ENCODE measurements at places on chromosomes 7 and 10. TPM values are rescaled to one million over a fixed set of nuclear protein-coding genes. Genes with fewer than 3 reads are reported as not detected.

Gene MKI67
- total RNA-seq, result 0.70 TPM

Gene DENND2A
- not detected for total RNA-seq

Gene HOXA1
- 0.35 TPM for total RNA-seq

Gene COL28A1
- 0.23 TPM for total RNA-seq

DNA sequence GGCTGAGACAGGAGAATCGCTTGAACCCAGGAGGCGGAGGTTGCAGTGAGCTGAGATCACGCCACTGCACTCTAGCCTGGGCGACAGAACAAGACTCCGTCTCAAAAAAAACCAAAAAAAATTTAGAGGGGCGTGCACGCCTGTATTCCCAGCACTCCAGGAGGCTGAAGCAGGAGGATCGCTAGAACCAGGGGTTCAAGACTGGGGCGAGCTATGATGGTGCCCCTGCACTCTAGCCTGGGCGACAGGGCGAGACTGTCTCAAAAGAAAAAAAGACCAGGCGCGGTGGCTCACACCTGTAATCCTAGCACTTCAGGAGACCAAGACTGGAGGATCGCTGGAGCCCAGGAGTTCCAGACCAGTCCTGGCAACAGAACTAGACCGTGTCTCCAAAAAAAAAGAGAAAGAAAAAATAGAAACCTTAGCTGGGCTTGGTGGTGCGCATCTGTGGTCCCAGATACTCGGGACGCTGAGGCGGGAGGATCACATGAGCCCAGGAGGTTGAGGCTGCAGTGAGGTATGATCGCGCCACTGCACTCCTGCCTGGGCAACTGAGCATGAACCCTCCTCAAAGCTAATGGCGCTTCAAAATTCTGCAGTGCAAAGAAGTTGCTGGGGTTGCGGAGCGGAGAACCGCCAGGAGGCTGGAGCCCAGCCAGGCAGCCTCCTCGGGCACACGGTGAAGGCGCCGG, 382 bp upstream of the MBLAC1 start:
- DNase-seq, result no peak

- no peak for DNase-seq
Observed at GRCh38 chr10:49615213-49615612, 1.4 kb downstream of the CHAT start.

- DNase-seq, result no peak
Observed at GRCh38 chr10:43203448-43204041, 63.3 kb downstream of the RASGEF1A start.

- no peak for DNase-seq
Observed at GRCh38 chr10:114623661-114624294, 34.3 kb downstream of the ABLIM1 start.

DNA sequence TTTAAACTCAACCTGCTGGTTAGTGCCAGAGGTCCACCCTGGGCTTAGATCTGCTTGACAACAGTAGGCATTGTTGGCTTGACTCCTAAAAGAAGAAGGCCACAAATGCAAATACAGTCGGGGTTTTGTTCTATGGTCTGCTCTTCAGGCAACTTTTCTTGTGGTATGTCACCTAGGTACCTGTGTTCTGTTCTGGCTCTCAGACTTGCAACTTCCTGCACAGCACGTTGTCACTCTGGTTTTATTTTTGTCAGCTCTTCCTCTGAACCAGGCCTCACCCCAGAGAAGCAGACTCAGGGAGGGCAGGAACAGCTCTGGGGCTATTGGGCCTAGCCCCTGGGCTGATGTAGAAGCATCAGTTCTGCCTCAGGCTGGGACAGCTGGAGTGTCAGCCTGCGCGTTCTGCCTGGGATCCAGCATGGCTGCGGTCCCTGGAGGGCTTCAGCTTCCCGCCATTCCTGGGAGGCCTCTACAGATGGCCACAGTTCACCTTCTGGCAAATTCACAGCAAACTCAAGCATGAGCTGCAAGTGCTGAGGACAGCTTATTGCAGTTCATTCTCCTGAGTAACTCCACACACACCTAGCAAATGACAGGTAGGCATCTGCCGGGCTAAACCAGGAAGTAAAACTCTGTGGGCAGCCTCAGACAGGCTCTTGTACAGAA, 11.0 kb upstream of the PDCD4 start:
- peak; percentile 69 for DNase-seq

DNA sequence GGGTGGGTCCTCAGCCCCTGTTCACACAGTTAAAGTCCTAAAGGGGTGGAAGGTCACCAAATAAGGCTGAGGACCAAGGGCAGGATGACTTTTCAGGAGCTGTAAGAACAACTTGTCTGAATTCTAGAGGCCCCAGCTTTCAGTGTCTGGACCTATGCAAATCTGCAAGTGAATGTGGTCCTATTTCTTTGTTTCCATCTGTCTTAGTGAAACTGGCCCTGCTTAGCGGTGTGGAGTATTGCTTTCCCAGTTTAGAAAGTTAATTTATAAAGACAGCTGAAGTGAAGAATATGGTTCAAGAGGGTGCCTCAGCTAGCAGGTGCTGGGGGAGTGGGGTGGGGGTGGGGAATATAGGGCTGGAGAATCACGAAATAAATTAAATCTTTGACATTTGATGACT, 40.1 kb downstream of the HHEX start:
- DNase-seq, result no peak

DNA sequence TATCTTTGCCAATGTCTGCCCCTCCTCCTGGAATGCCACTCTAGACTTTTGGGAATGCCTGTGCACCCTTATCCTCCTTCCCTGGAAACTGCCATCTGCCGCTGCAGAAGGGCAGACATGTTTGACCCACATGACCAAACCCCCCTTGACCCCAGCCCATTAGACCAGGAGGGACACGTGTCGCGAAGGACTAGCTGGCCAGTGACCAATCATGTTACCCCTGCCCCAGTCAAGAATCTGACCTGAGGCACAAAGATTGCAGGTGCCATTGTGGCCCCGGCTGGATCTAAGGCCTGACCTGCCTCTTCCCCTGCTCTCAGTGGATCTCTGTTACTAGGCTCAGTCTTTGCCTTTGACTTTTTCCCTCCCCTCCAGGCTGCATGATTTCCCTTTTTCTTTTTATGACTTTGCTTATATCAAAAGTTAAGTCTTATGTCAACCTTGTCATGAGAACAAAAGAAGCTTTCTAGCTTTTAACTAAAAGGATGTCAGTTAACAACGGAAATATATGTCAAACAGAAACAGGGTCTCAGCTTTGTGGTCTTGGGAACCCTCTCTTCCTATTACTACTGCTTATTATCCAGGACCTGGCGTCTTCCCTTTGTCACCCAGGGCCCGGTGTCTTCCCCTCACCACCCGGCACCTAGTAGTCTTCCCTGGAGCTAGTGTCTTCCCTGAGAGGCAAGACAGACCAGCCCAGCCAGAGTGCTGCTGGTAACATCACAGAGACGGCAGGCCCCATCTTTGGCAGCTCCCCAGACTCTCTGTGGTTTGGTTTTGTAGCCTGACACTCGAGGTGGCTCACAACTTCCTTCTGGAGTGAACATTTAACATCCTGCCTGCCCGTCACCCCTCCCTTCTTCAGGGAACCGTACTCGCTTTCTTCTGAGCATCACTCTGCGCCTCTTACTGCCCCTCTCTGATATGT, 24.4 kb upstream of the PPIF start:
- peak; percentile 86 for DNase-seq

GRCh38 chr10:100972904-100973535, 3.7 kb downstream of the SEMA4G start:
- no peak for DNase-seq

GRCh38 chr10:96176985-96177384, 46.9 kb downstream of the ZNF518A start:
- no peak for DNase-seq

DNA sequence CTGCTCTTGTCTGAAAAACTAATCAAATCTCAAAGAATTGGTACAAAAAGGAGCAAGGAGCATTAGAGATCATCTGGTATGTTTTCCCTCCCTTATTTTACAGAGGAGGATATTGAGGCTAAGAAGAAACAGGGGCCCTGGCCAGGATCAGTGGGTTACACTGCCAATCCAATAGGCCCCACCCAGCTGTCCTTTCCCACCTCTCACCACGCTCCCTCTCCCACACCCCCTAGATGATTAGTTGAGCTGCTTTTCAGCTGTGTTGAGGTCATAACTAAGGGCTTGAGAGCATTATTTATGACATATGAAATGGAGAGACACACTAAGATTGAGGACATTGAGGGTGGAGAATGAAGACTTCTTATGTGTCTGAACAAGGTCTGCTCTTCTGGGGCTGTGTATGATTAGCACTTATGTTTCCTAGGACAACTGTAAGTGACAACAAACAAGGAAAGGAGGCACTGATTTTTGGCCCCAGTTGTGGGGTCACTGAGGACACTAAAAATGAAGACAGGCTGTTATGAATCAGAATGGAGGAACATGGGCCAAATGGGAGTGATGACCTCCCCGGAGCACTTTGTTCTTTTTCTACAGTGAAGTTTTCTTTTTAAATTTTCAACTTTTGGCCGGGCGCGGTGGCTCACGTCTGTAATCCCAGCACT, 26.5 kb downstream of the VWA2 start:
- no peak for DNase-seq

GRCh38 chr10:126599949-126600682, 70.4 kb downstream of the C10orf90 start:
- DNase-seq, result no peak

DNA sequence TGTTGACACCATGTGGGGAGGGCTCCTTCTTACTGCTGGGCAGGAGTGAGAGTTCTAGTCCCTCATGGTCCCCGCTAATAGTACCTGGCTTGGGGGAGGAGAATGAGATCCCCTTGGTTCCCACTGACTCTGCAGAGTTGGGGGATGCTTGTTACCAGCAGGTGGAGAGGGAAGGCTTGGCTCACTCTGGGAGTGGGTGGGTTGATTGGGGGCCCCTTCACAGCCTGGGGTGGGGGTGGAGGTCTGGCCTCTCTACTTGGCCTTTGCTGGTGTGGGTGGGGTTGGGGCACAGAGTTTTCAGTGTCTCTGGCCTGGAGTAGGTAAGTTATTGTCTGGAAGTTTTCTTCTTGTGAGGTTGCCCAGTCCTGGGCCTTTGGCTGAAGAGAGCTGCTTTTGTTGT, 31.9 kb downstream of the ADCY1 start:
- no peak for DNase-seq

GRCh38 chr7:48033922-48034321, 1.4 kb upstream of the C7orf57 start:
- no peak for DNase-seq

- DNase-seq, result no peak
Observed at GRCh38 chr7:130491841-130492522, at the start of gene MEST. TSS of gene MEST (plus strand) at chr7:130492085. CDS start at chr7:130492314, 229 bp downstream.

GRCh38 chr10:127009366-127009765, 104.1 kb downstream of the DOCK1 start:
- DNase-seq, result no peak

All from T-cell (primary cell).